ENCODE measurements at places on chromosomes 6 and 20.
A peak's percentile ranks its signal among the peaks of the same experiment; 100 is the strongest.

DNA sequence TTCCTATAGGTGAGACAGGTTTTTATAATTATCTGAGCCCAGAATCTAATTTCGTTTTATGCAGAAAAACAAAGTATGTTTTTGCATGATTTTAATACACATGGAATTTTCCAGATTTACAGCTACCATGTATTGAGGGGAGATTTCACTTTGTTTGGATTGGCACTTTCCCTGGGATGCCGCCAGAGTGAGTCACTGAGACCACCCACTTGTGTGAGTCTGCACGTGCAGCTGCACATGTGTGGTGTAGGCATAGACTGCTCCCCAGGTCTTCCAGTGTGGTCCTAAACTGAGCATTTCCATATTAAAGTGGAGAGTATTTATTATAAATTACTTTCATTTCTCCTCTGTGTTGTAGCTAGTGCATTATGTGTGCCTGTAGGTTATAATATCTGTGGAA, 186.8 kb downstream of the UBE3D start:
- DNase-seq: no peak

- DNase-seq: peak; percentile 69
These were observed 92.1 kb downstream of the RIN2 start for GRCh38 chr20:19850198-19850533.

DNA sequence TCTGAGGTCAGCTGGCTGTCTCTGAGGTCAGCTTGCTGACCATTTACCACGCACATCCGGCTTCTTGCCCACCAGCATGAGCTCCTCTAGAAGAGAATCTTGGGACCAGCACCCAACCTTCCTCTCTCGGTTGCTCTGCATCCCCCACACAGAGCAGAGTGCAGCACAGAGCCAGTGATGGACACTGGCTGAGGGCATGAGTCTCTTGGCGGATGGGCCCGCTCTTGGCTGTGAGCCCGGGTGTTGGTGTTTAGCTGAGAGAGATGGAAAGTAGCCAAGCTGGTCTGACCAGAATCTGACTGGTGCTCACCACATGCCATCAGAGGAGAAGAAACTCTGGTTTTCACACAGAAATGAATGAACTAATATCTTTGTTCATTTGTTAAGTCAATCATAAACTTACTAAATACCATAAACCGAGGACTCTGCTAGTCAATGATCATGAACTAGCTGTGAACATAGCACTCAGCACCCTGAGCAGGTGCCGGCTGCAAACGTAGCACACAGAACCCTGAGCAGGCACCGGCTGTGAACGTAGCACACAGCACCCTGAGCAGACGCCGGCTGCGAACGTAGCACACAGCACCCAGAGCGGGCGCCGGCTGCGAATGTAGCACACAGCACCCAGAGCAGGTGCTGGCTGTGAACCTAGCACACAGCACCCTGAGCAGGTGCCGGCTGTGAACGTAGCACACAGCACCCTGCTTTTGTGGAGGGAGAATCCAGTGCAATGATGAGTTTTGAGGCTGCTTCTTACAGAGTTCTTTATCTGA, 10.4 kb upstream of the THBS2 start:
- DNase-seq: no peak

DNA sequence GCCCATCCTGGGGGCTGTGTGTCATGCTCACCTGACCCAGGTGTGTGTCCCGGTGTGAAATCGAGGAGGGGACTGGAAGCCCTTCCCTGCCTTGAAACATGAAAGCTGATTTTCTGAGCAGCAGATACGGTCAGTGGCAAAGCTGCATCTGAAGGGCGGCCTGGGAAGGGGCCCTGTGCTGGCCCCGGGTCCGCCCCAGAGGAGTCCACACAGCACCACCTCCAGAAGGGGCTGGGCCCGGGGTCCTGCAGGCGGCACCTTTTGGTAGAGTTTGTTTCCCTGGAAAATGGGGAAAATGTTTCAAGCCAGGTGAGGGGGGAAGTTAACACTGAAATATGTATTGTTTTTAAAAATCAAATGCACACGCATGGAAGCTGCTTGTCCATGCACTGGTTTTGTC, 20.8 kb downstream of the UCKL1 start:
- DNase-seq: no peak

DNA sequence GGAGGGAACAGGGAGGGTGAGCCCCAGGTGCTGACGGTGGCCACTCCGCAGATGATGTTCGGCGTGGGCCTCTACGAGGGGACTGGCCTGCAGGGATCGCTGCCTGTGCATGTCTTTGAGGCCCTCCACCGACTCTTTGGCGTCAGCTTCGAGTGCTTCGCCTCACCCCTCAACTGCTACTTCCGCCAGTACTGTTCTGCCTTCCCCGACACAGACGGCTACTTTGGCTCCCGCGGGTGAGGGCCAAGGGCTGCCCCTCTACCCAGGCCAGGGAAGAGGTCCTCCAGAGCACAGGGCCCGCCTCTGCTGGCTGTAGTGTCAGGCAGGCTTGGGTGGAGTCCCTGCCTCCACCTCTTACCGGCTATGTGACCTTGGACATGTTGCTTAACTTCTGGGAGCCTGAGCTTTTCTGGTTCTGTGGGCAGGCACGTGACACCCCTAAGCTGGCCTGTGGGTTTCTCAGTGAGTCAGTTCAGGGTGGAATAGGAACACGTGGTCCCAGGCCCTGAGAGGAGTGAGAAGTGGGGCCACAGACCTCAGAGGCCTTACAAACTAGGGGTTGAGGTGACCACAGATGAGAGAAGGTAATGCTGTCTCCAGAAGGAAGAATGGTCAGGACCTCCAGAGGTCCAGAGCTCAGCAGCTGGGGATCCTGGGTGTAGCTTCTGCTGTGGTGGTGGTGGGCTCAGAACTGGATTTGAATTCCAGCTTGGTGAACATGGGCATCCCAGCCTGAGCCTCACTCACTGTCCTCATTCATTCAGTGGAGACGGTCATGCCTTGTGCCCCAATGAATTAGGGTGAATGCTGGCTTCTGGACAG, 11.9 kb downstream of the PCIF1 start:
- no peak for DNase-seq

DNA sequence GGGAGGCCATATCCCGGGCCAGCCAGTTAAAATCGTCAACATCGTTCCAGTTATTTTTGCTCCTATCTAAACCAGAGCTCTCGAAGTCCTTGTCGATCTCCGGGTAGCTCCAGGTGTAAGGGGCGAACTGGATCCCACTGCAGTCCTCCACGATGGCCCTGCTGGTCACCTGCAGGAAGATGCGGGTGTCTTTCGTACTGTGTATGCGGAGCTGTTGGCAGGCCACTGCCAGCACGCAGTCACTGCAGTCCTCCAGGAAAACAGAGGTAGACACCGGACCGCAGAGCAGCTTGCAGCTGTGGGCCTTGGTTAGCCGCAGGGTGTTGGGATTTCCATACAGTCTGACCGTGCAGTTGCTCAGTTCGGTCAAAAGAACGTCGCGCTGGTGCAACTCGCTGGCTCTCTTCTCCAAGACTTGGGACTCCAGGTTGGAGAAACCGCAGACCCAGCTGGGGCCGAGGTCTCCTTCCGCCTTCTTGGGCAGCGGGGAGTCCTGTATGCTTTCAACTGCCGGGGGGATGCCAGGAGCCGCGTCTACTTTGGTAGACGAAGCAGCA, 742 bp downstream of the TBCC start:
- no peak for DNase-seq

DNA sequence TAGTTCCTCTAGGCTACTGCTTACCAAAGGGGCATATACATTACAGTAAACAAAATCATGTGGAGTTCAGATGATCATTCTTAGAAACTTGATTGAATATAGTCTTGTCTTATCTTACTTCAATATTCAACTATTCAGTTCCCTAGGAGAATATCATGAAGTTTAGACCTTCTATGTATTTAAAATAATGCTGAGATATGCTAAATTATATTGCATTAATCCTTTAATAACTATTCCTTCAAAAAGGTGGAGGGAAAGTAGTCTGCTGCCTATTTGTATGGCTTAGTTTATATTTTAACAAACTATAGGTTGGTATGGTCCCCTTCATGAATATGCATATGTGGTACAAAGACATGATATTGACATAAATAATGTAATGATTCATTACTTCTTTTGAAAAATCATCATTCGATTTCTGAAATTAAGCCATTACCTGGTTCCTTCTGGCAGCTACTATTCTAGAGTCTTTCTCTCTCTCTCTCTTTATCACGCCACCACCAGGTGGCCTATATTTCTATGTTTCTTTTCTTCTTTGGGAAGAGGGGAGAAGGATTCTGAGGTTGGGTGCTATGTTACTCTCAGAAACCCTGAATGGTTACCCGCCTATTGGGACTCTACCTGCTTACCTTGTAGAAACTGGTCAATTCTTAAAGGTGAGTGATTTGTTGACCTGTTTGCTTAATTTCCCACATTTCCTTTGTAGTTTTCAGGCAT, 855.8 kb downstream of the HACE1 start:
- no peak for DNase-seq

- DNase-seq: no peak
These were observed 371.2 kb downstream of the PREX1 start for GRCh38 chr20:48456366-48457192.
